ENCODE measurements at places on chromosomes 7 and 10.

DNA sequence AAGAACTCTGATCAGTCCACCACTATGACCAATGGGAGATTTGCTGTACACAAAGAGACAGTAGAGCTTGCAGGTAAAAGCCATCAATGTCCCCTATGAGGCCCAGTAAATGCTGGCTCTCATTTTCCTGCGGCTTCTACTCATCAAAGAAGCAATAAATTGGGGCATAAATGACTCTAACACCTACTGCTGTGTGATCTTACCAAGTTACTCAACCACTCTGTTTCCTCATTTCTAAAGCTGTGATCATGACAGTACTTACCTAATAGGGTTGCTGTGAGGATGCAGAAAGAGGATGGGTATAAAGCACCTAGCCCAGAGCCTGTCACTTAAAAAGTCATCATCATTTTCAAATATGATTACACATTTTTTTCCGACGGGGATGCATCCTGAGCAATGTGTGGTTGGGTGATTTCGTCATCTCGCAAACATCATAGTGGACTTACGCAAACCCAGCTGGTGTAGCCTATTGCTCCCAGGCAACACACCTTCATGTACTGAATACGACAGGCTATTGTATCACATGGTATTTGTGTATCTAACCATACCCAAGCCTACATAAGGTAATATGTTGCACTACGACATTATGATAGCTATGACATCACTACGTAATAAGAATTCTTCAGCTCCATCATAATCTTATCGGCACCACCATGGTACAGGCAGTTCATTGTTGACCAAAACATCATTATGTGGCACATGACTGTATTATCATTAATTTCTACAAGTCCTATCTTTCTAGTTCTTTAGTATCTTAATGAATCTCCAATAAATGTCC, 7.1 kb upstream of the MGMT start:
- DNase-seq = no peak

- no peak for DNase-seq
These were observed 1.3 kb upstream of the ATXN7L1 start for GRCh38 chr7:105877736-105878135.

GRCh38 chr10:42367532-42368230, 270.7 kb downstream of the ZNF33B start:
- peak; percentile 42 for DNase-seq

GRCh38 chr7:94584113-94584512, 71.8 kb downstream of the SGCE start:
- DNase-seq = no peak

- DNase-seq = peak; percentile 63
These were observed 771.7 kb downstream of the SORCS1 start for GRCh38 chr10:106392778-106393177.

GRCh38 chr7:158123214-158123613, 464.4 kb downstream of the PTPRN2 start:
- no peak for DNase-seq

GRCh38 chr7:108611268-108611667, 41.6 kb downstream of the DNAJB9 start:
- DNase-seq = no peak

GRCh38 chr7:78345293-78345911, 546.8 kb downstream of the PHTF2 start:
- no peak for DNase-seq

GRCh38 chr7:132065193-132065988, 509.0 kb upstream of the PODXL start:
- no peak for DNase-seq

DNA sequence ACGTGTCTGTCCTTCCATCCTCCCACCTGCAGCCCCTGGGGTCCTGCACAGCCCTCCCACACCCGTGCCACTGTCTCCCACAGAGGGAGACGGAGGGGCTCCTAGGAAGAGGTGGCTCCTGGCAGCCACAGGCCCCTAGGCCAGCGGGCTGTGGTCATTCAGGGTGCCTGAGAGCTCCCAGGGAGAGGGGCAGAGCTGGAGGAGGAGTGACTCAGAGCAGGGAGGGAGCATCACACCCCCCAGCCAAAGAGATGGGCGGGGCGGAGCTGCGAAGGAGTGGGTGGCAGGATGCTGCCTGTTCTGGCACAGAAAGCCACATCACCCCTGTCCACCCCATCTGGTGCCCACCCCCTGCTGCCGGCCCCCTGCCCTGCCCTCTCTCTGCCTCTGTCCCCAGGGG, 50.5 kb downstream of the STK32C start:
- no peak for DNase-seq

DNA sequence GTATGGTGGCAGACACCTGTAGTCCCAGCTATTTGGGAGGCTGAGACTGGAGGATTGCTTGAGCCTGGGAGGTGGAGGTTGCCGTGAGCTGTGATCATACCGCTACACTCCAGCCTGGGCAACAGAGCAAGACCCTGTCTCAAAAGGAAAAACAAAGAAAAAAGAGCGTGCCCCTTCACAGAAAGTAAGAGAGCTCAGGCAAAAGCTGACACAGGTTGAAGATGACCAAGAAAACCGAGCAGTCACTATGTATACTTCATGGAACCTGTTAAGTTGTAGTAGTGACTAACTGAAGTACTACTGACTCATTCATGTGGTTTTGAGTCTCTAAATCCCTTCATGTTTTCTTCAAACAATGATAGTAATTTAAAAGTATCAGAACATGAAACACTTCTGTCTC, 1.2 kb upstream of the PRRT4 start:
- no peak for DNase-seq

DNA sequence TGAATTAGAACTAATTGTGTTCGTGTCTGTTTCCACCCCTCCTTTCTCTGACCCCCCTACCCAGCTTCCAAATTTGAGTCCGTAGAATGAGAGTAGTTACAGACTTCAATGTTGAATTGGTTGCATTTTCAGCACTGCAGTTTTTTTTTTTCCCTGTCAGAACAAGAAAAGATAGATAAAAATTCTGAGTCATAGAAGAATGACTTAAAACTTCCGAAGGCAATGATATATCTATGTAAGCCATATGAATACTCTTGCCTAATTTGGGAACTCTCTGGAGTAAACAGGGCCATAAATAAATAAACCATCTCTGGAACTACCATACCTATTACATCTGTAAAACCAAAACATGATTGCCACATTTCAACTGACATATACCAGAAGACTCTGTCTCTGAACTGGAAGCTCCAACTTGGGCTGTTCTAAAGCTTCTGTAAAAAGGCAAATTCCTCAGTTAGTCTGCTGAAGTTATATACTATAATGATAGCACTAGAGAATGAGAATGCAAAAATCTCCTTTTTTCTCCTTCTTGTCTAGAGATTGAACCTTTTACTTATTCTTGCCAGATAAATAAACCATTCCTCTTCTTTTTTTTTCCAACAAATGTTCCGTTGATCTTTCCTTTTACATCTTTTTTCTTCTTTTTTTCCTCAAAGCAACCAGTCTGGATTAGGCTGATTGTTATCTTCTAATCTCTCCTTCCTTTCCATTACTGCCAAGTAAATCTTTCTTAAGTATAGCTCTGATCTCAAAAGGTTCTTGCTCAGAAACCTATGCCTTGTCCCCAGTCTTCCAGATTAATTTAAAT, 23.5 kb downstream of the VCL start:
- DNase-seq = no peak

- DNase-seq = no peak
These were observed 3.7 kb upstream of the DPYSL4 start for GRCh38 chr10:132183046-132183445.

- DNase-seq = no peak
These were observed 31.3 kb upstream of the IL15RA start for GRCh38 chr10:6008497-6009142.

GRCh38 chr7:117036053-117036669, 82.9 kb downstream of the ST7 start:
- DNase-seq = no peak

DNA sequence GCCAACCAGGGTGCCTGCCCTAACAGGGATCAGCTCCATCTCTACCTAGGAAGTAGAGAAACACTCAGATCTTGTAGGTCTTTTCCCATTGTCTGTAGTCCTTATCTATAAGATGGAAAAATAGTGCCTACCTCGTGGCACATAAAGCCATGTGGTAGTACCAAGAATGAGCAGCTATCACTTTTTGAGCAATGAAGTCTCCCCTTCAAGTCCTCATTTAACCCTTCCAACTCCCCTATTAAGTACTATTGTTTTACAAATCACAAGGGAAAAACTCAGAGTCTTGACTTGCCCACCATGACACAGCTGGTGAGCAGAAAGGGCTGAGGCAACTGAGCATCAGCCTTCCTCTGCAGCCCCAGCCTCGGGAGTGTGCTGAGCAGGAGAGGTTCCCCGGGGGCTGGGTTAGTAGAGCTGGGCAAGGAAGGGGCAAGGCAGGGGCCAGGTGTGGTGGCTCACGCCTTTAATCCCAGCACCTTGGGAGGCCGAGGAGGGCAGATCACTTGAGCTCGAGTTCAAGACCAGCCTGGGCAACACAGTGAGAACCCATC, 3.3 kb downstream of the FRAT2 start:
- no peak for DNase-seq

DNA sequence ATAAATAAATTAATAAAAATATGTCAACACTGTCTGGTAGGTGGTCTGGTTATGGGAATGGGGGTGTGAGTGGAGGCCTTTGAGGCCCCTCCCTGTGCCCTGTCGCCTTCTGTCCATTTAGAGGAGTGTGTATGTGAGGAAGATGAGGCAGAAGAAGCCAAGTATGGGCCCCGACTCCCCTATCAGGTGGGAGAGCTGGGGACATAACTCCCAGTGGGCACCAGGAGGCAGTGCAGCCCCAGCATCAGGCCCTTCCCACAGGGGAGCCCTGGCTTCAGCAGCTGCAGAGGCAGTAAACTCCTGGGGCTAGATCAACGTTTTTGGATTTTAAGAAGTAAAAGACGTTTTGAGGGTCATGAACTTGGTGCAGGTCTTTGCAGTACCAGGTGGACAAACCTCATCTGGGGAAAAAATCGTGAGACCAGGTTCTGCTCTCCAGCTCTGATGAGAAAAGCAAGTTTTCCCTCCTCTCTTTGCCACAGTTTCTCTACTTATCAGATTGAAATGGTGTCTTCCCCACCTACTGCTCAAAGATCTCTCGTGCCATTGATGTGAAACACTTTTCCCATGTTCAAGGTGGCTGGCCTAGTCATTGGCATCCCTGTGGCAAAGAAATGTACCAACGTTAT, 167.8 kb upstream of the EEPD1 start:
- peak; percentile 84 for DNase-seq

DNA sequence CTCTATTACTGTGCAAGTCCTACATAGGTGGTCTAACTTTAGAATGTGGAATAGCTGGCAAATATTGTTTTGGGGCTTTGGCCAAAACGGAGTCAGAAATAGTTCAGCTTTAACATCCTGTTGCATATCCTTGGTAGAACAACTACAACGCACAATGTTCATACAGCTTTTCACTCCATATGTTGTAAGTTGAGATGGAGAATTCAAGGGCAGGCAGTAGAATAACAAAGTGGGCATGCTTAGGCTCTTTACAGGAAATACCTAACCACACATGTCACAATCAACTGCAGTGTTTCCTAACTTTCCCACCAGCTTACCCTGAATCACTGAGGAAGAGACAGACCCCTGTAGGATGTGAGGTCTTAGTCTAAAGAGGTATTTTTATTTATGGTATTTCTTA, 122.3 kb downstream of the PPP1R3A start:
- DNase-seq = no peak

GRCh38 chr7:7099584-7100014, 82.7 kb upstream of the C1GALT1 start:
- DNase-seq = peak; percentile 62

- no peak for DNase-seq
These were observed 57.5 kb downstream of the HDAC9 start for GRCh38 chr7:18552943-18553604.

DNA sequence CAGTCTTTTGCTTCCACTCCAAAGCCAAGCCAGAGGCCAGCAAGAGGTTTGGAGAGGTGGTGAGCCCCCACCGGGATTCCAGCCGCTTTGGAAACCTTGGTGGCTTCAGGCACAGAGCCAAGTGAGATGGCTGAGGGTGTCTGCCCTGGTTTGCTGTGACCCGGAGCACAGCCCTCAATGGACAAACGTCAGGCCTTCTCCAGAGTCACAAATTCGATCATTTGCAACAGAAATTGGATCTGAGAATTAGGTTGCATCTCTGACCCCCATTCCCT, 885 bp upstream of the NKX1-2 start:
- DNase-seq = no peak

DNA sequence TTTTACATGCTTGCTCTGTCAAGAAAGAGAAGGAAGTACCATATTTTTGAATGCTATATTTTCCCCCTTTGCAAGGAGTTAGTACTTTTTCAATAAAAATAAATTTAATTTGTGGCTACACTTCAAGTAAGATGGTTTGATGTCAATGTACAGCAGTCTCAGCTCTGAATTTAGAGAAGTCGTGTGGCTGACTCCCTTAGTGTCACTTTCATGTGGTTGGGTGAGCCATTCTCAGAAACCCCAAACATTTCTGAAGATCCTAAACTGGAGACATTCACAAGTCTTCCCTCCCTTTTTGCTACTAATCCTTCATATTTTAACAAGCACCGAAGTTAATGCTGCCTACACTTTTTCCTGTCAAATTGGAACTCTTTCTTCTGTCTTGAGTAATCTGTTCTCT, 244.4 kb downstream of the DYNC1I1 start:
- no peak for DNase-seq

GRCh38 chr10:113049881-113050280, 99.8 kb downstream of the TCF7L2 start:
- DNase-seq = no peak

DNA sequence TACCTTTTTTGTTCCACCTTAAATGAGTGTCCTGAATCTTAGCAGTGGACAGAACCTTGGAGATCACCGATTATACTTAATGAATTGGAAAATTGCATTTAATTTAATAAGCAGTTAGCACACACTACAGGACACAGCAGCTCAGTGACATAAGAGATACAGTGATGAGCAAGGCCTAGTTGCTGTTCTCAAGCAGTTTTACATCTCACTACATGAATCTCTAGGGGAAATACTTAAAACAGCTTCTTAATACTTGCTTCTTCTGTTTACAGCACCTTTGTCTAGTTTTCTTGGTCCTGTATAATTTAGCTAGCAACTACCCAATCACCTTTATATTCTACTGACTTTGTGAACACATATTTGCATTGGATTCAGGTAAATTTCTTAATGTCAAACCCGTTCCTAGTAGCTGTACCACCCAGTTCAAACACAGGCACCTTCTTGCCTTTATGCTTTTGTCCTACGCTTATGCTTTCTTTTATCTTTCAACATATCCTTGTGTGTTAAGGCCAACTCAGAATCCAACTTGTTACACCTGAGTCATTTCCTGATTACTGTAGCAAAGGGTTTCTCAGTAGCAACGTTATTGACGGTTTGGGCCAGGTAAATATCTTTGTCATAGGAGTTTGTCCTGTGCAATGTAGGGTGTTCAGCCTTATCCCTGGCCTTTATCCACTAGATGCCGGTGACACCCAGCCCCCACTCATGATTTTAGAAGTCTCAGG, 1.8 kb downstream of the STAM start:
- no peak for DNase-seq
